ENCODE measurements at places on chromosomes 6 and 20.

GRCh38 chr6:120378582-120379220 is 955.6 kb downstream of the TBC1D32 start:
- DNase-seq, result no peak

- no peak for DNase-seq
These were observed 11.1 kb upstream of the HLA-DQB2 start for GRCh38 chr6:32774426-32774825.

GRCh38 chr6:69918813-69919475 is 52.6 kb downstream of the COL19A1 start:
- no peak for DNase-seq

GRCh38 chr20:33910529-33911327 is 83.0 kb upstream of the RALY start:
- DNase-seq, result no peak

- DNase-seq, result no peak
These were observed 541.6 kb upstream of the POU3F2 start for GRCh38 chr6:98292810-98293209.

- no peak for DNase-seq
These were observed 1204.0 kb upstream of the ADGRB3 start for GRCh38 chr6:67431076-67431475.

DNA sequence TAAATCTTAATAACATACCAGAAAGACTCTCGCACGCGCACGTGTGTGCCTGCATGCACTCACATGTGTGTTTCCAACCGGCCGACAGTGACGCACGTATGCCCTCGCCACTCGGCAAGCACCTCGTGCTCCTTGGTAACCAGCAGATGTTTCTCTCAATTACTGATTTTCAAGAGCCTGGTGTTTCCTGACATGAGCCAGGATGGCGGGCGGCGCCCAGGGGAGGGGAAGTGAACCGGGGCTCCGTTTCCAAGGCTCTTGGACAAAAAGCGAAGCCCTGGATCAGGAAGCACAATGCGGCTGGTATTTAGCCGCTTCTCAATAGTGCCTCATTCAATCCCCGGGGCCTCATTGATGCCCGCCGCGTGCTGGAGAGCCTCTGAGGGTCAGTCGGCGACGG is 37.7 kb downstream of the PMEPA1 start:
- DNase-seq, result no peak

GRCh38 chr20:59441306-59441705 is 140.9 kb downstream of the EDN3 start:
- no peak for DNase-seq

DNA sequence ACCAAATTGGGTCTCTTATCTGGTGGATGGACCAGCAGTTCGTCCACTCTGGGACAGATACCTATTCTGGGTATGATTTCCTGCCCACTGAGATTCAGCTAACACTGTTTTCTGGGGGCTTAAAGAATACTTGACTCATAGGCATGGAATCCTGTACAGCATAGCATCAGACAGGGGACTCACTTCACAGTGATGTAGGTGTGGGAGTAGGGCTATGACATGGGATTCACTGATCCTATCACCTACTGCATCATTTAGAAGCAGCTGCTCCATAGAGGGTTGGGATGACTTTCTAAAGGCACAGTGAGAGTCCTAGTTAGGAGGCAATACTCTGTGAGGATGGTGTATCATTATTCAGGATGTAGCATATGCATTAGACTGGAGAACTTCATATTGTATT is 74.5 kb upstream of the AHI1 start:
- DNase-seq, result no peak

DNA sequence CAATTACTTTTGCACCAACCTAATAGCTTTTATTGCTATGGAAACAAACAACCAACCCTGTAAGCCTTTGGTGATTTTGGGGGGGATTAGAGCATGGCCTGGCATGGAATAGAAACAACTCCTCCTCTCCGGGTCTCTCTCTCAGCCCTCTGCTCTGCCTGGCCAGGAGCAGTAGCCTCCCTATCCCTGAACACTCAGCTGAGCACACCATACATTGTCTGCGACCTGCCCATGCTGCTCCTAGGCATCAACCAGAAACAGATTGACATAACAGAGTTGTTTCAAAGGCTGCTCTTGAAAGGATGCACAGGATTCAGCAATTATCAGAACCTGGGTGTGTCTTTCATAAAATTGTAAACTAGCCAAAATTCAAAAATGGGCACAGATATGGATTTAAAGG is 29.8 kb upstream of the SMIM28 start:
- DNase-seq, result no peak

DNA sequence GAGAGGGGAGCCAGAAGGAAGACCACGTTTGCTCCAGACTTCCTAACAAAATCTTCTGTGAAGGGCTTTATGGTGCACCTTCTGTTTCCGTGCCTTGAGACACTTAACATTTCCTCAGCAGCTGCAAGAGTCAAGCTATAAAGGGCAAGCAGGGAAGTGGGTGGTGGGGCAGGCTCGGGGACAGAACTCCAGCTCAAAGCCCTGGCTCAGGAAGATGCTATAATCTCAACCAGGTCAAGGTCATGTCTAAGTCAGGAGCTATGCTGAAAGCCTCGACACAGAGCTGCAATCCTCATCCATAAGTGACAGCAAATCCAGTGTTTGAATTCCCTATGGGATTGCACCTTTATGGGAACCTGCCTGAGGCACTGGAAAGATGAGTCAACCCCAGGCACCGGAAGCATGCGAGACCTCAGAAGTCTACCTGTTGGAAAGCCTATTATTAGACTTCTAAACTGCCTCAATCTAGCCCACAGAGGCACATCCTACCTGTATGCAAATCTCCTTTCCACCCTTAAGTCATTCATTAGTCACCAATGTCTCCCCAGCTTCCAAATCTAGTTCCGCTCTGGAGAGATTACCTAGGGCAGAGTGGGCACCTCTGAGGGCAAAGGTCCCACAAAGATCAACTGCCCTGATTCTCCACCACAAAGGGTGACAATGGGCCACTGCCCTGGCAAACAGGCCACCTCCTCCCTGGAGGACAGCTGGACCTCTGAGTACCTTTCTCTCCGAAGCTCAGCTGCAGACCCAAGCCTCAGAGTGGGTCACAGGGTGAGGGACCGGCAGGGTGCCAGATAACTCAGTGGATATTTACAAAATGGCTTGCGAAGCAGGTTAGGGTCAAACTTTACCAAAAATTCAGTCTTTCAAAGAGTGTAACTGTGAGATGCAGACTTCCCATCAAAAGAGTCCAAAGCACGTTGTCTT is 287.0 kb downstream of the CDC5L start:
- no peak for DNase-seq

- no peak for DNase-seq
These were observed 116.5 kb downstream of the TCP11 start for GRCh38 chr6:35024551-35025054.

GRCh38 chr6:152004036-152004566 is 196.6 kb downstream of the ESR1 start:
- no peak for DNase-seq

- DNase-seq, result no peak
These were observed 106.0 kb upstream of the CST7 start for GRCh38 chr20:24842918-24843715.

DNA sequence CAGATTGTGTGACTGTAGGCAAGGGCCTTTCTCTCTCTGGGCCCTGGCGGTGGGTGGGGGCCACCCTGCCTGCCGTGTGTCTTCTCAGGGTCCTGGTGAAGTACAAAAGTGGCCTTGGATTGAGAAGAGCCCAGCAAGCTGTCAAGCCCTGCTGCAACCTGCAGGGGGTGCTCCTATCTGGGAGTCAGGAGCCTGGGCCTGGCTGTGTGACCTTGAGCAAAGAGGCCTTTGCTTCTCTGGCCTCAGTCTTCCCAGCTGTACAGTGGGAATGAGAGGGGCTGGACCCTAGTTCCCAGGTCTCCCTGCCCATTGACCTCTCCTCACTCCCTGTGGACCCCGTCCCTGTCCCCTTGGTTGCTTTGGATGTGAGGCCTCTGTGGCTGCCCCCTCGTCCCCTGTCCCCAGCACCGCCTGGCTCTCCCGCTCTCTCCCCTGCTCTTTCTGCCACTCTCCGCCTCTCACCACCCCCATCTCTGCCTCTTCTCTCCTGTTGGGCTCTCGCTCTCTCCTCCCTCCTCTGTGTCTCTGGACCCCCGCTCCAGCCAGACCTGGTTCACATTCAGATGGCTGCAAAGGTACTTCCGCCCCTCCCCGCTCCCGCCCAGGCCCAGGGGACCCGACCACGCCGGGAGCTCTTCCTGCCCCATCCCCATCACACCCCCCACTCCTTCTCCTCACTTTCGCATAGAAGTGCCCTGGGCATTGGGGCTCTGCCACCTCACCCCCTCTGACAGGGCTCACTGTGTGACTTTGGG is 46.7 kb downstream of the SRC start:
- no peak for DNase-seq

- no peak for DNase-seq
These were observed 15.9 kb upstream of the MDGA1 start for GRCh38 chr6:37713529-37714119.

GRCh38 chr6:119541132-119541905 is 191.8 kb upstream of the MAN1A1 start:
- DNase-seq, result no peak

DNA sequence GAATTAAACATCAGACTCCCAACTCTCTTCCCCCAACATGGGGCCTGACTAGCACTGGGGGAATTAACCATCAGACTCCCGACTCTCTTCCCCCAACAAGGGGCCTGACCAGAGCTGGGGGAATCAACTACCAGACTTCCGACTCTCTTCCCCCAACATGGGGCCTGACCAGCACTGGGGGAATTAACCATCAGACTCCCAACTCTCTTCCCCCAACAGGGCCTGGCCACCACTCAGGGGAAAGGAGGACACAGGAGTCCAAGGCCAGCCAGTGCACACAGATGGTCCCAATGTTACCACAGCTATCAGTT is 13.1 kb downstream of the CST7 start:
- no peak for DNase-seq

DNA sequence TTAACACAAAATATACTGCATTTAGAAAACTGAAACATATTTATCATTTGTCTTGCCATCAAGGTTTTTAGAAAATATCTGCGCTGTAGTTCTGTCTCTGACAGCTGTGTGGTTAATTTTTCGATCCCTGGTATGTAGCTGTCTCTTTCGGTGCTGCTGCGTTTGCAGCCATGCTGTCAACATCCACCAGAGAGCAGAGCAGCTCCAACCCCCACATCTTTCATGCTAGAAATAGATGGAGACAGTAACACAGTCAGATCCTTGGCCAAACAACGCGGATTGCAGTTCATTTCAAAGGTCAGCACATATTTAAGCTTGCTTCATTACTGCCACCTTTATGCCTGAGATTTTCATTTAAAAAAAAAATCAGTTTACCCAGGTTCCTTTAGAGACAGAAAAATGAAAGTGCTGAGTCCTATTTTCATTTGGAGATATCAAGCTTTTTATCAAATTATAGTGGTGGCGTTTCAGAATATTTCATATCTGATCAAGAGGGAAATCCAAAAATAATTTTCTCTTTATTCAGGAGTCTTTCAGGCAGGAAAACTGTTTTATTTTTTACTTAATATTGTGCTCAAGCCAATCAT is 157.7 kb upstream of the MMS22L start:
- DNase-seq, result no peak

DNA sequence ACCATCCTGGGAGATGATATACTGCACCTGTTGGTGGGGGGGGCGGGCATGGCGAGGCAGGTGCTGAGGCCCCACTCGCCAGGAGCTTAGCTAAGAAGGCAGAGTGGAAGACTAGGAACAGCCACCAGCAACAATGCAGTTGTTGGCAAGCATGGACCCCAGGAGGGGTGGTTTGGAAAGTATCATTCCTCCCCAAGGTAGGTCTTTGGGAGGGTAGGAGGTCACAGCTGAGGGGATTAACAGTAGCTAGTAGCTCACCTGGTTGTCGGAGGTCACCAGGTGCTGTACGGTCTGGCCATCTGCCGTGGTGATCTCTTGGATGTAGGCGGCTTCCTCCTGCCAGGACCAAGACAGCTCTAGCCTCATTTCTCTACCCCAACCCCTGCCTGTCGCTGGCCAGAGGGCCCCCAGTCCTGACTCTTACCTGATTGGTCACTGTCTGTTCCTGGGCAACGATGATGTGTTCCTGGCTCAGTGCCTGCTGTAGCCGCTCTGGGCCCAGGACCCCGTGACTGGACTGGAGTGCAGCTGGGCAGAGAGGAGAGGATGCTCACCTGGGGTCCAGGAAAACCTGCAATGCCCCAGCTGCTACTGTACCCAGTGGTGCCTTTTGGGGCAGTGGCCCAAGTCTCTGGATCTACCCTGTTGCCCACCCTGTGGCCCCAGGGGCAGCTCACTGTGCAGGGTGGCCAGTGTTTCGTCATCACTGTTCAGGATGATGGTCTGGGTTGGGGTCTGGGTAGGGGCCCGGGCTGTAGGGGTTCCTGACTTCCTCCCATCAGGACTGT is 15.3 kb downstream of the PCIF1 start:
- DNase-seq, result no peak

- no peak for DNase-seq
These were observed 38.2 kb downstream of the ZBTB46 start for GRCh38 chr20:63792866-63793265.

DNA sequence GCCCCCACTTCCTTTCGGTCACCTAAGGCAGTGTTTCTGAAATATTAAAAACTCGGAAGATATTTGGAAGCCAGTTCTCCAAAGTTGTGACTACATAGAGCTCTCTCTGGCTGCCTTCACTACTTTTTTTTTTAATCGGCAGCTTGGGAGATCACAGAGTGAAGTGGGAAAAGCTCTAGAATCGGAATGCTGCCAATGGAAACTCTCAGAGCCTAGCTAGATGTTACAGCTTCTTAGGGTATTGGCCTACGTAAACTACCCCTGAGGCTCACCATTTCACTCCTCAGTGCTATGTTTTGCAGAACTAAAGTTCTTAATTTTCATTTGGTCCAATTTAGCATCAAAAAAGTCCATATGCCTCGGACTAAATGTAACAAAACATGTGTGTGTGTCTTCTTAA is 14.5 kb downstream of the SERPINB1 start:
- no peak for DNase-seq

- DNase-seq, result no peak
These were observed 85.8 kb downstream of the YTHDF1 start for GRCh38 chr20:63129991-63130657.

GRCh38 chr6:8149350-8149749 is 47.0 kb upstream of the EEF1E1 start:
- DNase-seq, result no peak

- no peak for DNase-seq
These were observed 164.2 kb downstream of the NKAIN2 start for GRCh38 chr6:123967905-123968304.

GRCh38 chr20:17904027-17904426 is 64.6 kb downstream of the SNX5 start:
- no peak for DNase-seq

DNA sequence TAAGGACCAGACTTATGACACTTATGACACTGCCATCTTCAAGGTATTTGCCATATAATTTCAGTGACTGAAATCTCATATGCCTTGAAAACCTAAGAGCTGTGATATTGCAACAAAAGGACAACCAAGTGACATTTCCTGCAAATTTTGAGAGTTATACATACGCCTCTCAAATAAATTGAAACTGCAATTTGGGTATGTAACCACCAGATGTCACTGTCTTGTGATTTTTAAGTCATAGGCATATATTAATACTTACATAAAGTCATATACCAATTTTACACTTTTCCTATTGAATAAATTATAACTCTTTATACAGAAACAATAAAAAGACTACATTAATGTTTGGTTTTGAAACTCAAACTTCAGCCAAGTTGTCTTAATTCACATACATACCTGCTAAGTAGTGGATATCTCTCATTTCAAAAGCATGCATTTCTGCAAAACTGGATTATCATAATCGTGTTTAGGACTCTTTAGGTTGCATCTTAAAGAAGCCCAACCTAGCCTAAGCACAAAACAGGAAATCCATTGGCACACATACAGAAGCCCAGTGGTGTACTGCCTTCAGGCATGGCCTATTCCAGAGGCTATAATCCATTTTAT is 180.2 kb downstream of the PACRG start:
- DNase-seq, result peak; percentile 26

Data from T-helper 2 cell (primary cell).